ENCODE measurements at places on chromosomes 12 and 14.

DNA sequence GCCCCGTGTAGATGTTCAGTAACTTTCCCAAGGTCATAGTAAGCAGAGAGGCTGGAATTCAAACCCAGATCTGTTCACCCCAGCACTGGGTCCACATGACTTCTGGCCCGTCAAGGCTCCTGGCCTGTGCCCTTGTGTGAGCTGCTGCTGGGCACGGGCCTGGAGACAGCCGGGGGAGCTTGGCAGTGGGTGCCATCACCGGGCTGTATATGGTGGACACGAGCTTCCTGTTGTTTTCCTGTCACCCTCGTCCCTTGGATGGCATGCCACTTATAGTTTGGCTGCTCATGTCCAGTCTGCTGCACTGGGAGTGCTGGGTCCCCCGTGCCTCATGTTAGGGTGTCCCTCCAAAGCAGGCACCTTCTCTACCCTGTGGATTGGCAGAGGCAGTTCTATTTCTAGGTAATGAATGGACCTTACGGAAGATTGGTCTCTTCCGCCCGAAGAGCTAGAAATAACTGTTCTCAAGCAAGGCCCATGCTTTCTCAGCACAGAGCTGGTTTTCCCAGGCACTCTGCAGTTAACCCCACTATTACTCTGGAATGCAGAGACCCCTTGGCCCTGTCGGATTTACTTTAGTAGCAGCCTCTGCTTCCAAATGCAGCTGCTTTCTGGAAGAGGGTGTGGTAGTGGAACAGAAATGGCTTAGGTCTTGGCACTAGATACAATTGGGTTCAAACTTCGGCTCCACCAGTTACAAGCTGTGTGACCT is 44.3 kb downstream of the ELK3 start:
- no peak for DNase-seq

DNA sequence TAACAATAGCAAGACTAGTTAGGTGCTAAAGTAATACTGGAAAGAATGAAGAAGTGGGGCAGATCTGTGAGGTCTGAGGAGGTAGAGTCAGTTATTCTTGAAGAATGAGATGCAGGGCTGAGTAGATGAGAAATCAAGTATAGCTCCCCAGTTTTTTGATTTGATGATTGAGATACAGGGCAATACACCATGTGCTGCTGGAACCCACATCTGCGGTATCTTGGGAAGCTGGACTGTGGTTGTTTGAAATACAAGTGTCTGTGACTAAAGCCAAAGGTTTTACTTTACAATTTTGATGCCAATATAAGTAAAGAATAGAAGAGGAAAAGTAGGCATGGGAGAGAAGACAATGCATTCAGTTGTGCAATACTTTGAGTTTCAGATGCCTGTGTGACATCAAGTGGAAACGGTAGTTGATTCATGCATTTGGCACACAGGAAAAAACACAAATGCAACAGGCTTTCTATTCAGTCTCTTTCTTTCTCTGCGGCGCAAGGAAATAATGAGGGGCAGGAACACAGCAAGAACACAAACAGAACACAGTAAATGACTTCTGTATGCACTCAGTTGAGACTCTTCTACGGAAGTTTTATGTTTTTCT is 190.2 kb upstream of the SLC38A2 start:
- DNase-seq = no peak

DNA sequence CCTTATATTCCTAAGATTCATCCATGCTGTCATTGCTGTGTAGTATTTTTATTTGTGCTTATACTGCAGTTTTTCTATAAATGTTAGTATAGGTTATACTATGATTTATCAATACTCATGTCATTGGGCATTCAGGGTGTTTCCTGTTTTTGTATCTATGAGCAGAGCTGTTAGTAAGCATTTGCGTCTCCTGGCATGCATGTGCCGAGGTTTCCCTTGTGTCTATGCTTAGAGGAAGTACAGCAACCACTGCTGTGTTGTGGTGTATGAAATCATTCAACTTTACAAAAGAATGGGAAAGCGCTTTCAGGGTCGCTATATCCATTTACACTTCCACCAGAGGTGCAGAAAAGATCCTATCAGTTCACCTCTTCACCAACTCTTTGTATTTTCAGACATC is 122.7 kb downstream of the RGS6 start:
- DNase-seq = no peak

DNA sequence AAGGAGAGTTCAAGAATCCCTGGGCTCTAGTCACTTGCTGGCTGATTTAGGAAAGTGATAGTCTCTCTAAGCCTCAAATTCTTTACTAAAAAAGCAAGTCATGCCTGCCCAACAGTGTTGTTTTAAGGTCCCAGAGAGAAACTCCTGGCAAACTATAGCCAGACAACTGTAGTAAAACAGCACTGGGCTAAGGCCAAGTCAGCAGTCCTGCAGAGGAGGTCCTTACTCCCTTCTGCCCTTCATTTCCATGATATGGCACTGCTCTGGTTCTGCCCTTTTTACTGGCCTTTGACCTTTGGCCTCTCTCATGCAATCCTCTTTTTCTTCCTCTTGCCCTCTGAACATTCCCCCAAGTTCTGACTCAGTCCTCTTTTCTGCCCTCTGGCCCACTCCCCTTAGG is 74.9 kb downstream of the VWF start:
- DNase-seq = no peak

- no peak for DNase-seq
These were observed 71.9 kb downstream of the NTF3 start for GRCh38 chr12:5503774-5504173.

DNA sequence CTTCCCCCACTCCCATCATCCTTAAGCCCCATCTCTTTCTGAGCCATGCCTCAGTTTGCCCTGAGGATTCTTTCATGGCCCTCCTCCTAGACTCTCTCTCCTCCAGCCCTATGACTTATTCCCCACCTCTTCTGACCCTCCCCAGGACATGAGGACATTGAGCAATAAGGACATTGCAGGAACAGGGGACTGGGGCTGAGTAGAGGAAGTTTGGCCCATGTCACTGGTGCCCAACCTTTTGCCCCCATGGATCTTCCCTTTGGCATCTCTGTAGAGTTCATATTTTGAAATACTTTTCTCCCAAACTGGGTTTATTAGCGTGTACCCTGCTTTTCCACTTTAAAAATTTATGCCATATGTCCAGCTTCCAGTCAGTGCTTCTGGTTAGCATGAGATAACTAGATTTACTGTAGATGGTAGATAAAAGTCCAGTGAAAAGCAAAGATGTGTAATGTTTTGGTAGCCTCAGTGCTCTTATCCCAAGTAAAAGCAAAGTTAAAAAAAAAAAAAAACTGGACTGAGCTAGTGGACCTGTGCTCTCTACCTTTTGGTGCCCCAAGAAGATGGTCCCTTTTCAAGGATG is 6.1 kb upstream of the LRP1-AS start:
- no peak for DNase-seq

GRCh38 chr12:91074154-91074709 is 16.4 kb upstream of the KERA start:
- no peak for DNase-seq

All from right renal pelvis (tissue), 4 donors.